Stimulated activated CD8-positive, alpha-beta memory T cell treated with anti-CD3 and anti-CD28 coated beads, Interleukin-7, amount 100 ng/mL, for 4 hours (primary cell): ENCODE measurements at places on chromosomes 1 and 21.

DNA sequence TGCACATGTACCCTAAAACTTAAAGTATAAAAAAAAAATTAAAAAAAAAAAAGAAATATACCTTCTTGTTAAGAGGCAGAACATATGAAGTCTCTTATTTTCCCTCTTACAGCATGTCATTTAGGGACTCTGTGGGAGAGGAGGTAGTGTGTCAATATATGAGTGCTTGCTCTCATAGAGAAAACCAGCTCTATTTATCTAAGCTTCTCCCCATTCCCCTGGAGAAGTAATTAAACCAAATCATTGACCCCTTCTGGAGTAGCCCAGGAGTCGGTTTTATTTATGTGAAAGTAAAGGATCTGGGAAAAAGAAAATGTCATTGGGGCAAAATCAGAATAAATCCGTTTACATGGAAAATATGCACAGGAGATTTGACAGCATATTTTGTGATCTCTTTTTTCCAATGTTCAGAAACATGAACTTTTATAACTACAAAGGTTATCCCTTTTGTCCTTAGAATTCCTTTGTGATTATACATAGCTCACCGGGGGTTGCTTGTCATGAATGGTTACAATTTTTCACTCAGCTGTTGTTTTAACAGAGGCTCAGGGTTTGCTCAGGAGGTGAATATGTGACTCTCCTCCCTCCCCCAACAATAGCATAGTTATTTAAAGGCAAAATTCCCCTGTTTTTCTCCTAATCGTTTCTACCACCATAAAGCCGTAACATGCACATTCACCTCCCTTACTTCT is 114.5 kb upstream of the C1orf21 start:
- no peak for DNase-seq

DNA sequence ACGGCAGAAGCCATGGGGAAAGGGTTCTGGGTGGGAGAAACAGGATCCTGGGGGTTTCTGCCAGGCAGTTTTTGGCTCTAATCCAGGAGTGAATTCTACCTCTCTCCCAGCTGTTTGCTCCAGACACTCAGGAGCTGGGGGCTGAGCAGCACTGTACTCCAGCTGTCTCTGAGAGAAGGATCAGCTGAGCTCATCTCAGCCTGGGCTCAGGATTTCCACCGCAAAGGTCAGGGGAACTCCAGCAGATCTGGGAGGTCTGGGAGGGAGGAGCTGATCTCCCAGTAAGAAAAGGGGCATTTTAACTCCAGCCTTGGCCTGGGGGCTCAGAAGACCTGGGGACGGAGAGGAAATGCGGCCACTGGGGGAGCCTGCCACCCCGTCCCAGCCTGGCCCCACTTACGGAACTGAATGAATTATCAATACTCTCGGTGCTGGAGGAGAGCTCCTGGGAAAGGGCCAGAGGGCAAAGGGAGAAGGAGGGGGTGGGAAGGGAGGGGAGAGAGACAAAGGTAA is 17.3 kb downstream of the PI4KB start:
- DNase-seq = no peak

- DNase-seq = no peak
These were observed 85.7 kb downstream of the ST6GALNAC3 start for GRCh38 chr1:76160225-76160624.

GRCh38 chr1:13733711-13734110 is 33.7 kb downstream of the PRDM2 start:
- DNase-seq = no peak

DNA sequence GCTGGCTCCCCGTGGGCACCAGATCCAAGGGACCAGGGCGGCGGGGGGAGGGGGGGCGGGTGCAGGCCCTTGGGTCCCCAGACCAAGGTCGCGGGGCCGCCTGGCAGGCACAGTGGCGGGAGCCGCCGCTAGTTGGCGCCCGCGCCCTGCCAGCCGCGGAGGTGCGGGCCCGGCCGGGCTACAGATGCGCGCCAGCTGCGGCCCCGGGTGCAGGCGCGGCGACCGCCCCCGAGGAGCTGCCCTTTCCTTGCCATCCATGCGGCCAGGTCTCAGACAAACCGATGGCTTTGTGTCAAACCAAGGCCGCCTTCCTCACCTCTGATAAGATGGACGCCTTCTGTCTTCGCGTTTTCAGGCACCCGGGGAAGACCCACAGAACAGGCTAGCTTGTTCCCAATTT is 2.2 kb upstream of the RUNX3 start:
- DNase-seq = no peak

- DNase-seq = no peak
These were observed 37.5 kb upstream of the RD3 start for GRCh38 chr1:211529453-211529852.

GRCh38 chr1:11795238-11795890 is 10.4 kb downstream of the MTHFR start:
- DNase-seq = no peak

DNA sequence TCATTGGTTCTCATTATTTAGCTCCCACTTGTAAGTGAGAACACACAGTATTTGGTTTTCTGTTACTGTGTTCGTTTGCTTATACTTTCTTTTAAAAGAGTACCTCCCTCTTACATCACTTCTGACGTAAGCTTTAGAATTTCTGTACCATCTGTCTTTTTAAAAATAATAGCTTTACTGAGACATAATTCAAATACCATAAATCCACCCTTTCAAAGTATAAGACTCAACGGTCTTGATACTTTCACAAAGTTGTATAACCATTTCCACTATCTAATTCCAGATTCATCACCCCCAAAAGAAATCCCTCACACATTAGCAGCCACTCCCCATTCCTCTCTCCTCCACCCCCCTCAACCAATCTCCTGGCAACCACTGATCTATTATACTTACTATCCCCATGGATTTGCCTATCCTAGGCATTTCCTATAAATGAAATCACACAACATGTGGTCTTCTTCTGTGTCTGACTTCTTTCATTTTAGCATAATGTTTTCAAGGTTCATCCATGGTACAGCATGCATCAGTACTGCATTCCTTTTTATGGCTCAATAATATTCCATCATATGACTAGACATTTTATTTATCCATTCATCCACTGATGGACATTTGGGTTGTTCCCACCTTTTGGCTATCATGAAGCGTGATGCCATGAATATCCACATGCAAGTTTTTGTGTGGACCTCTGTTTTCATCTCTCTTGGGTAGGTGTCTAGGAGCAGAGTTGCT is 104.7 kb downstream of the HLCS start:
- no peak for DNase-seq

- DNase-seq = no peak
These were observed at the start of gene F11R for GRCh38 chr1:161020509-161021164. Gene F11R (minus strand): TSS chr1:161021152. CDS start chr1:161021073, 79 bp downstream.

DNA sequence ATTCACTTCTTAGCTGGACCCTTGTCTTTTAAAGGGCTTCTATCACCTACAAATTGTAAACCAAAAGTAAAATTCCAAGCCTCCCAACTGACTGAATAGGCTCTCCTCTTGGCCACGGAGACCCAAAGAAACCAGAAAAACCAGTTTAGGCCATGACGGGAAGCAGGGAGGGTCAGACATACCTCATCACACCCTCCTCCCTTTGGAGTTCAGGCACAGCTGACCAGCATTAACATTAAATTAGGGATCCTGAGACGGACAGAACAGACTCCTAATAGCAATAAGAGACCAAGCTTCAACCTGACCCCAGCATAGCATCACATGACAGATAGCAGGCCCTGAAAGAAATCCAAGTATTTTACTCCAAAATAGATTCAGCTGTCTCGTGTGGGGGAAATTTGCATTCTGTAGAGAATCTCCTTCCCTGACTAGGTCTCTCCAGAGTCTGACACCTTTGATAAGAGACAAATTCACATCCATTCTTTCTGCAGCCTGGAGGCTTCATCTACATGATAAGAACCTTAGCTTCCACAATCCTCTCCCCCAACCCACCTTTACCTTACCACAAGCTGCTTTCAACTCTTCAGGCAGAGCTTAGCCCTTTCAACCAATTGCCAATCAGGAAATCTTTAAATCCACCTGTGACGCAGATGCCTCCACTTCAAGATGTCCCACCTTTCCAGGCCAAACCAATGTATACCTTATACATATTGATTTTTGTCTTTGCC is 177.1 kb upstream of the RAB4A start:
- DNase-seq = no peak

- no peak for DNase-seq
These were observed 96.9 kb downstream of the PAPPA2 start for GRCh38 chr1:176559878-176560277.

DNA sequence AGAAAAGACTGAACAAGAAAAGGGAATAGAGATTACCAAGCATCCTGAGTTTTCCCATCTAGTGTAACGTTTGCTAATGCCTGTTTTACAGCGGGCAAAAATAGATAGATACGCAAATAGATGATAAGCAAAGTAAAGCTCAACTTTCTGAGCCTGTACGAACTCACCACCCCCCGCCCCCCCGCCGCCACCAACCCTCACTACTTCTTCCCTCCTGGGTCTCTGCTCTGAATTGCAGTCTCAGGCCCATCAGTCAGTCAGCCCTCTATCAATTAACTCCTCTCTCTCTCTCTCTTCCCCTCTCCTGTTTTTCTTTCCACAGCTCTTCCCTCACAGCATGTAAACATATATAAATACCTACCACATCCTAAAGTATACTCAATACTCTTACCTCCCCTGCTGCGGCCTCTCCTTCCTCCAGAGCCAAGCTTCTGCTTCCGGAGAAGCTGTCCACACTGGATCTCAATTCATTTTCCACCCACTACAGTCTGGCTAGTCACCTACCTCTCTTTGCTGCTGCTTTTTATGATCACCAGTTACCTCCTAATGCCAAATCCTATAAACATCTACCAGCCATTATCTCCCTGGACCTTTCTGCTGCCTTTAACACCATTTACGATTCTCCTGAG is 64.6 kb downstream of the CAPN2 start:
- no peak for DNase-seq

DNA sequence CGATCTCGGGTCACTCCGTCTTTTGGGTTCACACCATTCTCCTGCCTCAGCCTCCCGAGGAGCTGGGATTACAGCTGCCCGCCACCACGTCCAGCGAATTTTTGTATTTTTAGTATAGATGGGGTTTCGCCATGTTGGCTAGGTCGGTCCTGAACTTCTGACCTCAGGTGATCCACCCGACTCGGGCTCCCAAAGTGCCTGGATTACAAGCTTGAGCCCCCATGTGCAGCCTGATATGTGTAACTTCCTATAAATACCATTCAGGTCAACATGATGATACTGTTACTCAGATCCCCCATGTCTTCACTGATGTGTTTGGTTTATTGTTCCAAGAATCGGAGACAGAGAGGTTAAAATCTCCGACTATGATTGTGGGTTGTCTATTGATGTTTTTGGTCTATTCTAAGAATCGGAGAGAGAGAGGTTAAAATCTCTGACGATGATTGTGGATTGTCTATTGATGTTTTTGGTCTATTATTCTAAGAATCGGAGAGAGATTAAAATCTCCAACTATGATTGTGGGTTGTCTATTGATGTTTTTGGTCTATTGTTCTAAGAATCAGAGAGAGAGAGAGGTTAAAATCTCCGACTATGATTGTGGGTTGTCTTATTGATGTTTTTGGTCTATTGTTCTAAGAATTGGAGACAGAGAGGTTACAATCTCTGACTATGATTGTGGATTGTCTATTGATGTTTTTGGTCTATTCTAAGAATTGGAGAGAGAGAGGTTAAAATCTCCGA is 17.0 kb downstream of the C1orf159 start:
- DNase-seq = no peak

- no peak for DNase-seq
These were observed 85.4 kb upstream of the WARS2 start for GRCh38 chr1:119225831-119226230.

GRCh38 chr1:118900643-118901440 is 87.3 kb downstream of the TBX15 start:
- no peak for DNase-seq

- DNase-seq = no peak
These were observed 54.3 kb upstream of the GOLT1A start for GRCh38 chr1:204268101-204268500.

DNA sequence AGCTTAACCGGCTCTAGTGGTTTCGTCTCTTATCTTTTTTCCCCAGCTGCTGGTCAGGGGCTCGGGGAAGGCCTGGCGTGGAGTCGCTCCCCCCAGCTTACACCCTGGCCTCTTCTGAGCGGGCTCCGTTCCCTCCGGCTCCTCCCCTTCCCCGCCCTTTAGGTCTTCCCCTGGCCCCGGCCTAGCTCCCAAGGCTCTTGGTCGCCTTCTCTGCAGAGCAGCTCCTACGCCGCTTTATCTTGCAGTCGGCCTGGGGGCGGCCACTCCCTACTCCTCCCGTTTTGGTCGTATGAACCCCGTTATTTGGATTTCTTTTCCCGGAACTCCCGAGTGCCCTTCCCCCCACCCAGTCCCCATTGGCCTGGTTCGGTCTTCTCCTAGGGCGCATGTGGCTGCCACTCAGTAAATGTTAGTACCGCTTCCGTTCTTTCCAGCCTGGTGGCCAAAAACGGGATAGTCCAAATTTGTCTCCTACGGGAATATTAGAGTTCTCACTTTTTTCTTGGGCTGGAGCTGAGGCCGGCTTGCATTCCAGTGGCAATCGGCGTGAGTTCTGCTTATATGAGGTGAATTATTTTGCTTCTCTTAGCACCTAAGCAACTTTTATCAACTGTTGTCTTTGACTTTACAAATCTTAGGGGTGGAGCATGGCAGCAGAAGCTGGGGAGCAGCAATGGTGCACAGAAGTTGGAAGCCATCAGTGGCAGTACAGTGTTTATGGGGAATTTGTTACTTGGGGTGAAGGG is 467 bp downstream of the THRAP3 start:
- no peak for DNase-seq
